Islet precursor cell (in vitro differentiated cells): ENCODE measurements at places on chromosomes 2 and 18.

- no peak for DNase-seq
Measured at GRCh38 chr2:102078773-102079172, 63.8 kb upstream of the IL1R1 start.

DNA sequence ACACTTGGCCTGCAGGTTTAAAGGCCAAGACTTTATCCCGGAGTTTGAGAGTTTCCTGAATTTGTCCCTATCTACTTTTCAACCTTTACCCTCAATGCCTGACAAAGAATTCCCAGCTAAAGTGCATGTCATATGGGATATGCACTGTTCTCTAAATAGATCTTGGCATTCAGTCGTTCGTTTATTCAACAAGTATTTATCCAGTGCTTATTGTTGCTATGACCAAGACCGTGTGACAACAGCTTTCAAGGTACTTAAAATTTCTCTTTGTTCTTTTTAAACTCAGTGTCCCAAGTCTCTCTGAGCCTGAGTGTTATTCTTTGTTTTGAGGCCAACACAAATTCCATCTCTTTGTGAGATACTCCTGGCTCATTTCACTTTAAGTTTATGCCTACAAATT, 133.4 kb downstream of the RGPD3 start:
- DNase-seq = no peak

GRCh38 chr18:10937743-10938640, 211.4 kb downstream of the PIEZO2 start:
- DNase-seq = no peak

GRCh38 chr2:112724591-112725525, 4.0 kb downstream of the NT5DC4 start:
- peak; percentile 72 for DNase-seq

GRCh38 chr2:232230560-232230959, 148.0 kb upstream of the ALPP start:
- DNase-seq = peak; percentile 67

DNA sequence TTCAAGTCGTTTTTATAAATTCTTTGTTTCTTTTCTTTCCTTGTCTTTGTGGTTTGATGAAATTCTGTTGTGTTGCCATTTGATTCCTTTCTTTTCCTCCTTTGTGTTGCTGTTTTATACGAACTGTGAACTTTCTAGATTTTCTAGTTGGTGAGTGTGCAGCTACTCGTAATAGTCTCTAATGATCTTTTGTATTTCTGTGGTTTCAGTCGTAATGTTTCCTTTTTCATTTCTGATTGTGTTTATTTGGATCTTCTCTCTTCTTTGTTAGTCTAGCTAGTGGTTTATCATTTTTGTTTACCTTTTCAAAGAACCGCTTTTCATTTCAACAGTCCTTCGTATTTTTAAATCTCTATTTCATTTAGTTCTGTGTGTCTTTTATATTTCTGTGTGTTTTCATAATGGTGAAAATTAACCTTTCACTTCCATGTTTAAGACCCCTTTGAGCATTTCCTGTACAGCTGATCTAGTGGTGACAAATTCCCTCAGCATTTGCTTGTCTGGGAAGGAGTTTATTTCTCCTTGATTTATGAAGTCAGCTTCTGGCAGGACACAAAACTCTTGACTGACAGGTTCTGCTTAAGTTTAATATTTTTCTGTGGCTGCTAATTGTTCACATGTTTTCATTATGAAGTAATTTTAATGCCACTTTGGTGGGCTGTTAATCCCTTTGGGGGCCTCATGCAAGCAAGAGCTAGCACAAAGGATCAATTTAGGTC, 16.2 kb upstream of the MALT1 start:
- DNase-seq = no peak

- DNase-seq = peak; percentile 92
Measured at GRCh38 chr2:9820020-9820973, 23.0 kb upstream of the TAF1B start.

DNA sequence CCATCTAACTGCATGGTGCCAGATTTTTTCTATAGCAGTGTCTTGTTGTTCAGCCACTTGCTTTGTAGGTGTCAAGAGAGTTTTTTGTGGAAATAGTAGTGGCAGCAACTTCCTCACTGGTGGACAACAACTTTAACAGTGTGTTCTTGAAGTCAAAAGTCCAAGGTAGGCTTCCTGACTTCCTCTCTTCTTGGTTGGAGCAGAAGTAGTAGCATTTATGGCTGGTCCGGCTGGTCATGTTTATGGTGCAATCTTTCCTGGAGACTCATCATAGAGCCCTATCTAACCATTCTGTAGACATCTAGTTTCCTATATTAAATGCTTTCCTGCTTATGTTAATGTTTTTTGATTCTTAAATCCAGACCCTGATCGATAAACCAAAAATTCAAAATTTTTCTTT, 11.7 kb downstream of the GPR75 start:
- DNase-seq = no peak

- peak; percentile 54 for DNase-seq
Measured at GRCh38 chr2:96537734-96538486, 1.4 kb downstream of the ARID5A start.

- no peak for DNase-seq
Measured at GRCh38 chr2:177633910-177634294, 241.3 kb downstream of the AGPS start.

DNA sequence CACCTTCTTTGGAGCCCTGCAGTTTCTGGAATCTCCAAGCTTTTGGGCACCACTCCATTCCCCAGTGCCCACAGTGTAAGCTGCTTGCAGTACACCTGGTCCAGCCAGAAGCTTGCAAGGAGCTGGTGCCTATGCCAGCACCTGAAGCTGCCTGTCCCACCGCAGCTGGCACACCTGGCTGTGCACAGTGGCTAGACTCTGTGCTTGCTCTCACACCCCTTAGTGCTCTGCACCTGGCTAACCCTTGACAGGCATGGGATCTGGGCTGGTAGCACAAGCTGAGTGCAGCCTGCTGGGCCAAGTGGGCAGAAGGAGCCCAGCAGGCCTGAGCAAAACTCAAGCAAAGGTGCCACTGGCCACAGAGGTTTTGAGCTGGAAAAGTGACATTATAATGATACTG, 183.8 kb upstream of the MC4R start:
- DNase-seq = no peak

DNA sequence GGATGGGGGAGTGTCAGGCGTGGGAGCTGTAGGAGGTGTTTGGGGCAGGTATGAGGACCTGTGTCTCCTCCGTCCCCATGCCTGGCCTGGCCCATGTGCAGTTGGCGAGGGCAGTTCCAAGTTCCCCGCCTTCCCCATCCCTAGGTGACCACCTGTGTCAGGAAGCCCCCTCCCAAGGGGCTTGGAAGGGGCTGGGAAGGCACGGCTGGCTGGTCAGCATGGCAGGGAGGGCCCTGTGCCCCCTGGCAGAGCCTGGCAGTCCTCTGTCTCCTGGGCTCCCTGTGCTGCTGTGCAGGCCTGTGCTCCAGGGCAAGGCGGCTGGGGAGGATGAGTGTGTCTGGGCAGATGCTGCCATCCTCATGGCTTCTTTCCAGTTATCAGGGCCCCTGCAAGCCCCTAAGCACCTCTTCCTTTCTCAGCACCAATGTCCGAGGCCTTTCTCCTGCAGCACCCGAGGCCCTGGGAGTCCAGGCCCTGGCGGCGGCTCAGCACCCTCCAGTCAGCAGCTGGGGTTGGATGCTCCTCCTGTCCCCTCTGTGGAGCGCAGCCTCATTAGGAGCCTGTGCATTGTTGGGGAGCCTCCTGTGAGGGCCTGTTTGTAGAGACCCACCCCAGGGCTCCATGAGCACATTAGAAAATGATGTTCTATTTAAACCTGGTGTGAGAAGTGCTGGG, 101.7 kb downstream of the FAM210A start:
- peak; percentile 35 for DNase-seq

DNA sequence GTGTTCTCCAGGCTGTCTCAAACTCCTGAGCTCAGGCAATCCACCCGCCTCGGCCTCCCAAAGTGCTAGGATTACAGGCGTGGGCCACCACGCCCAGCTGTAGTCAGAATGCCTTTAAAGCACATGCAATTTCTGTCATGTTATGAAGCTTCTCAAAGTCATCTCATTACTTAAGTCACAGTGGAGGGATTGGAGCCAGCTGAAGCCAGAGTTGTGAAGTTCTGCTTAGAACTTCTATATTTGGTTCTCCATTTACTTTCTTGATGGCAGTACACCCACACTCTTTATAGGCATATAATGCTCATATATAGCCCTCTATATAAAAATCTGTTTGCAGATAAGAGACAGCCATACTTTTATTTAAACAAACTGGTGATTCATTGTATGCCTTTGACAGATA, 68.8 kb upstream of the CWC22 start:
- DNase-seq = no peak

DNA sequence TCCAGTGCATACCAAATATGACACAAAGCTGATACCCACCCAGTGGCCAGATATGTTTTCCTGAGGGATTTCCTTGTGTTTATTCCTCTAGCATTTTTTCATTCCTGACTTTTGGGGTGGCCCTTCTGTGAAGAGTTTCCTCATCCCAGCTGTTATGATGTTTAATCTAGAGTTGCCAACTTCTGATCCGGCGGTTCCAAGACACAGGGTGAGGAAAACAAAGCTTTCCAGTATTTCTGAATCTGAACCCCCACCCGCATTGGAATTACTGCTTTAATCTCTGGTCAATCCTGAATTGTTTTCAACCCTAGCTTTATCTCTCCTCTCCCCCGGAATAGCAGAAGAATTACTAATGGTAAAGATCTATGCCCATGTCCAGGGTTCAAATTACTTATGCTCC, 39.2 kb upstream of the PNPT1 start:
- no peak for DNase-seq

DNA sequence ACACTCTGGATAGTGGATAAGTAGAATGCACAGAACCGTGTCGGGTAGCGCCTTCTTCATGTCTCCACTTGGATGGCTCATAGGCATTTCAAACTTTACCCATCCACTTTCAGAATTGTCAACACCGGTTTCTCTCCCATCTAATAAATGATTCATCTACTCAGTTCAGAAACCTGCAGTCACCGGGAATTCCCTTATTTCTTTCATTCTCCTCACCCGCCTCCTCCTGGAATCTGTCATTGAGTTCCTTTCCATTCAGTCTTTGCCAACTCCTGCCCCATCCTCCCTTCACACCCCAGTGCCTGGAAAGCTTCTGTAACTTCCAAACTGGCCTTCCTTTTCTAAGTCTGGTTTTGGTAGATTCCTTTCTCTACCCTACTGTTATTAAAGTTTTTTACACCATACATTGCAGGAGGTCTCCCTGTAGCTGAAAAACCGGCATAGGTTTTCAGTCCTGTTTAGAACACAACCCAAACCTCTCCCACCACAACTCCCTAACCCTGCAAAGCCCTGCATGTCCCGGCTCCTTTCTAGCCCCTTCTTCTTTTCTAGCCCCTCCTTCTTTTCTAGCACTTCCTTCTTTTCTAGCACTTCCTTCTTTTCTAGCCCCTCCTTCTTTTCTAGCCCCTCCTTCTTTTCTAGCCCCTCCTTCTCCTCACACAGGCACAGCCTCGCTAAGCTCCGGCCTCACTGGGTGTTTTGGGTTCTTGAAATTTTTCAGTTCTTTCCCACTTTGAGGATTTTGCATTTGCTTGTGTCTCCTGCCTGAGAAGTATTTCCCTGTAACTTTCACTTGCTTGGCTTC, 133.9 kb upstream of the KLHL14 start:
- DNase-seq = no peak

GRCh38 chr2:113965228-113965627, 75.3 kb downstream of the ACTR3 start:
- DNase-seq = no peak

- DNase-seq = peak; percentile 93
Measured at GRCh38 chr18:47150029-47150823, at the start of gene HDHD2. Gene HDHD2 (minus strand): TSS chr18:47150500. CDS start chr18:47136439, 14,061 bp downstream.

DNA sequence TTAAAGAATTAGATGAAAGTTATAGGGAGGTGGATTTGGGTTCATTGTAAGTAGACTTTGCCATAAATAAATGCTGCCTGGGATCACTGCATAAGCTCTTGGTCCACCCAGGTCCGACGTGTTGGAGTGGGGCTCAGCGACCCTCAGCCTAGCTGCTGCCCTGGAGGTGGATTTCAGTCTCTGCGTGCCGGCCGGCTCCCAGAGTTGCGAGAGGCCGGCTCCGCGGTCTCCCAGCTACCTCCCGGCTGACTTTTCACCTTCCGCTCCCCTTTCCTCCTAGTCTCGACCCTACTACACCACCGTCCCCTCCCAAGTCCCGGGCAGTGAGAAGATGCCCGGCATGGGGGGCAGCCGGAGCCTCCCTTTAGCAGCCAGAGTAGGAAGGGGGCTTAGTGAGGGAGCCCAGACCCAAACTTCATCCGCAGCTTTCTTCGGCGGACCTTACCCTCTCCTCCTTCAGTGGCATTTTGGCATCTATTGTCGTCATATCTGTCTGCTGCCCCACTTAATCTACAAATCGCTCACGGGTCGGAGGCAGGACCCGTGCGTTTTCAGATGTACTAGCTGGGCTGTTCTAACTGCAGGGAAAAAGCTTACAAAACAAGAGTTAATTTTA, 8.1 kb downstream of the EMX1 start:
- peak; percentile 45 for DNase-seq

DNA sequence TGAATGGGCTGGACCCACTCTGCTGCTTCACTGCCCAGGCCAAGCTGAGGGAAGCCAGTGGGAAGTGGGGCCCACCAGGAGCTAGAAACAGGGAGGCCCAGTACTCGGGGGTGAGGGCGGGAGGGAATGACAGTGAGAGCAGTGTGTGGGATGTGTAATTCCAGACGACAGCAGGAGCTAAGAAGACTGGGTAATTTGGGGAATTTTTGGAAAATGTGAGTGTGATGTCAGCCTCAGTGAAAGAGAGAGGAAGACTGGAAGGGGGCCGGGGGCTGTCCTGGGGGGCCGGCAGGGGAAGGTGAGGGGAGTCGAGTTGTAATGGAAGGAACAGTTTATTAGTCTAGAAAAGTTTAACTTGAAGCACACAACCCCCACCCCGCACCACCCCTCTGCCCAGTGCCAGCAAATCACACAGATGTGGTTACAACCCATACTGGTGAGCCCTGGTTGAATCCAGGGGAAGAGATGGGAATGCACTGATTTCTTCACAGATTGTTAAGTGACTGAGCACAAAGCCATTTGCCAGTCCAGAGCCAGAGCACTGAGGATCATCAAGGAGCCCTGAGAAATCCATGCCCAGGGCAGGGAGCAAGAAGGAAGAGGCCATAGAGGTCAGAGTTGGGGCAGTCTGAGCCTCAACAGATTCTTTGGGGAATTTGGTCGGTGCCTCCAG, 76.7 kb upstream of the PKDCC start:
- no peak for DNase-seq

GRCh38 chr2:16417726-16418125, 247.9 kb downstream of the CYRIA start:
- DNase-seq = no peak

DNA sequence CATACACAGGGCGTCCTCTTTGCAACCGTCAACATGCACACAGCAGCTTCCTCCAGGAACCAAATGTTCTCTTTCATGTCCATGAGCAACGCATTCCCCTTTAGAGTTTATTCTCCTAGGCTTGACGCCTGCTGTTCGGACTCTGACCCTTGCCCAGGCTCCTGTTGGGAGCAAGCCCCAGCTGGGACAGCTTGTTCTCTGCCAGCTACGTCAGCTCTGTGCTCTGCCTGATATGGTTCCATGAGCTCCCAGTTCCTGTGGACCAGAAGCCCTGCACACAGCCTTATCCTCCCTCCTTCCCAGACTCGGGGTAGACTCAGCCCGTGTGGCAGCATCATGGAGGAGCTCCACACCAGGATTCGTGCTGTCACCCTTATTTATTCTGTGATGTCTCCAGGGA, 253.1 kb upstream of the PXDN start:
- DNase-seq = peak; percentile 24

- DNase-seq = peak; percentile 80
Measured at GRCh38 chr2:96549967-96550786, 13.6 kb downstream of the ARID5A start.
